ENCODE measurements at places on chromosomes 12 and 14.

DNA sequence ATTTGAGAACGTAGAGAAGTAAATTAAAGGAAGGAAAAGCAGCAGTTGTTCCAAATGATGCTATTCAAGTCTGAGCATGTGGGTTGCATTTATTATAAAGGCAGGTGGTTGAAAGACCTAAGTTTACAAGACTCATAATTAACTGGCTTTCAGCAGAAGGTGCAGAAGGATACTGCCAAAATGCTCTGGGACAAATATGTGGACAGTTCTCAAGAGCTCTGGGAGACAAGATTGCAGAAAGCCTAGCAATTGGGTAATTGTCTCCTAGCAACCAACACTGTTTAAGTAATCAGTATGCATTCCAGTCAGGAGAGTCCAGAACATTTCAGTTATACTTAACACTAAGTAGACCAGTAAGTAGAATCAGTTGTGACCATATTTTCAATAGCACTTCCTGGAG, 131.5 kb downstream of the GPR135 start:
- no peak for DNase-seq

GRCh38 chr12:39723831-39724230, 104.2 kb upstream of the ABCD2 start:
- no peak for DNase-seq

GRCh38 chr12:116638376-116638775, 79.2 kb downstream of the MAP1LC3B2 start:
- no peak for DNase-seq

- no peak for DNase-seq
Observed at GRCh38 chr12:10409392-10409791, at the start of gene KLRC4. Gene KLRC4 (minus strand): TSS chr12:10409757. CDS start chr12:10409575, 182 bp downstream.

- no peak for DNase-seq
Observed at GRCh38 chr14:76015668-76016067, 30.1 kb downstream of the IFT43 start.

- no peak for DNase-seq
Observed at GRCh38 chr14:97782871-97783414, 985.8 kb downstream of the VRK1 start.

GRCh38 chr12:51630256-51630880, 39.3 kb downstream of the SCN8A start:
- DNase-seq, result no peak

DNA sequence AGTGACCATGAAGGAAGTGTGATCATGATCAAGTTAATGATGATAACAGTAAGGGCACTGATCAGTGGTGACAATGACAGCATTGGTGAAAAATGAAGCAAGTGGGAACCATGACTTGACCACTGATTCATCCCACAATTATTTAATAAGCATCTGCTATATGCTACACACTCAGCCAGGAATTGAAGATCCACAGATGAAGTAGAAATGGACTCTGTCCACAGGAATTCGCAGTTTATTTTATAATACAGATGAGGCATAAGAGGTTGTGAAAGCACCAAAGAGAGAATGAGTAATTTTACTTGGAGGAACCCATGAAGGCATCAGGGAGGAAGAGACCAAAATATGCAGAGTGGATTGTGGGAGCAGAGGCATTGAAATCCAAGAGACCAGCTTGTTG, 33.8 kb upstream of the SMUG1 start:
- no peak for DNase-seq

GRCh38 chr14:92527721-92528120, 14.1 kb downstream of the RIN3 start:
- DNase-seq, result peak; percentile 21

DNA sequence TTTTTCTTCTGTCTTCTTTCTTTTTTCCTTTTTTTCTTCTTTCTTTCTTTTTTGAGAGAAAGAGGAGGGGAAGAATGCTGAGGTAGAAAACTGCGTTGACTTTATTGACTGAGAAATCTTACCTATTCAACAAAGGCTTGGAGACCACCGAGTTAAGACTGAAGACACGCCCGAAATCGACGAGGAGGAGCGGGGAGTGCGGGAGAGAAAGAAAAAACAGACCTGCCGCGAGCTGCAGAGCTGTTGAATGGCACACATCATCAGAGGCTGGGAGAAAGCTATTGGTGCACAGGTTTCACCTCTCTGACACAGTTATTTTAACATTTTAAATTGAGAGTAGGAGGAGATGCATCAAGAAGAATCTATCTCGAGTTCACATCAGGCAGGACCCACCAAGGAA, 5.1 kb downstream of the ASCL1 start:
- DNase-seq, result no peak

GRCh38 chr12:24738441-24738840, 210.5 kb downstream of the BCAT1 start:
- DNase-seq, result no peak

GRCh38 chr12:124617615-124618014, 50.2 kb upstream of the NCOR2 start:
- no peak for DNase-seq

GRCh38 chr12:59780605-59781135, 184.8 kb downstream of the SLC16A7 start:
- no peak for DNase-seq

DNA sequence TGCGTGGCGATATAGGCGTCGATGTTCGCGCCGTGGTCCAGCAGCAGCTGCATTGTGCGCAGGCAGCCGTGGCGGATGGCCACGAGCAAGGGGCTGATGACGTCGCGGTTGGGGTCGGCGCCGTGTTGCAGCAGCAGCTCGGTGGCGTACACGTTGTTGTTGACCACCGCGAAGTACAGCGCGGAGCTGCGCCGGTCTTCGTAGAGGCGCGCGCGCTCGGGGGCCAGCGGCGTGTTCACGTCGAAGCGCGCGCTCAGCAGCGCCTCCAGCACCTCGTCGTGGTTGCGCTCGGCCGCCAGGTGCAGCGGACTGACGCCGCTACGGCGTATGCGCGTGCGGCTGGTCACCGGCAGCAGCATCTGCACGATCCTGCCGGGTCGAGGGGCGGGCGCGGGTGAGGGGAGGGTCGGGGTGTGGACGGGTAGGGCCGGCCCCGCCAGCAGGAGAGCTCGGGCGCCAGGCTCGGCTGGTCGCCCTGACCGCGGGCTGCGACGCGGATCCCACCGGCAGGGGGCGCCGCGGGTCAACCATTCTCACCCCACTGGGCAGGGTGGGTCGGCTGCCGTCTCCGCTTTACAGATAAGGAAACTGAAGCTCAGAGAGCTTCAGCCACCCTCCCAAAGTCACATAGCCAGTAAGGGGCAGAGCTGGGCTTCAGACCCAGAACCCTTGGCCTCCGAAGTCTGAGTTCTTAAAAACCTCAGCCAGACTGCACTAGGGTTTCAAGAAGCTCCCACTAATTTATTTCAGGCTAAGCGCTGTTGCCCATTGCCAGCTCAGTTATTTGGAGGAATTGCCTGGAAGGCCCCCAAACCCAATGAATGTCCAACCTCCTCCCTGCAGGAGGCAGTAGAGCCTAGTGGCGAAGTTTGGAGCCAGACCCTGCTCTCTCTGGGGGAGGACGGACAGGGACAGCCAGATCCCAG, 12.4 kb downstream of the FAM181A start:
- DNase-seq, result peak; percentile 98

DNA sequence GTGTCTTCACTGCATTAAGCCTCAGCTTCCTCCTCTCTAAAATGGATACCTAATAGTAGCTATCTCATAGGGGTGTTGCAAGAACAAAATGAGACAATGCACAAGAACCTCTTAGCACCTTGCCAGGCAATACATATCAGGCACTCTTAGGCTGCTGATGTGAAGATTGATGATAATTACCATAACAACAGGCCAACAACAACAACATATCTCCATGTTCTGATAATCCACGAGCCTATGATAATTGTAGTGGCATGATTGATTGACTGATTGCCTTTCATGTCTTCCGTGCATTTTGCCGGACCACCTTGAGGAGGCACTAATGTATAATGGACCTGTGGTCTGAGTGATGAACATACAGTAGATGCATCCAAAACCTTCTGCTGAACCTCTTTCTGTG, 50.7 kb upstream of the WSCD2 start:
- no peak for DNase-seq

DNA sequence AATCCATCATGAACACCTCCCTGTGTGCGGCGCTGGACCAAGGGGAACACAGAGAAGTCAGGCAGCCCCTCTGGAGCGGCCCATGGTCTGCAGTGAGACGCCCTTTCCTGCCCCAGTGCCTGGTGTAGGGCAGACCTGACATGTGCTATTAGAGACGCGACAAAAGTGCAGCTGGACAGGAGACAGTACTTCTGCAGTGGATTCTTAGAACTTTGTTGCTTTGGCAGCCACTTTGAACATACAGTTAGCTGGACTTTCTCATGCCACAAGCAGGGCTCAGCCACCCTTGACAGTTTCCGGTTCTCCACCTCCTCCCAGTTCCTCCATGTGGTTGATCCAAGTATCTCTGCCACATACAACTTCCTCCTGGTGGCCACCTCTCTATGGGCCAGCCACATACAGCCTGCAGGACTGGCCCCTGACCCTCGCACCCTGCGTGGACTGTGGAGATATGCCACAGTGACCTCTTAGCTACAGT, 45.9 kb downstream of the LGMN start:
- no peak for DNase-seq

- no peak for DNase-seq
Observed at GRCh38 chr12:11555743-11556625, 93.5 kb upstream of the ETV6 start.

DNA sequence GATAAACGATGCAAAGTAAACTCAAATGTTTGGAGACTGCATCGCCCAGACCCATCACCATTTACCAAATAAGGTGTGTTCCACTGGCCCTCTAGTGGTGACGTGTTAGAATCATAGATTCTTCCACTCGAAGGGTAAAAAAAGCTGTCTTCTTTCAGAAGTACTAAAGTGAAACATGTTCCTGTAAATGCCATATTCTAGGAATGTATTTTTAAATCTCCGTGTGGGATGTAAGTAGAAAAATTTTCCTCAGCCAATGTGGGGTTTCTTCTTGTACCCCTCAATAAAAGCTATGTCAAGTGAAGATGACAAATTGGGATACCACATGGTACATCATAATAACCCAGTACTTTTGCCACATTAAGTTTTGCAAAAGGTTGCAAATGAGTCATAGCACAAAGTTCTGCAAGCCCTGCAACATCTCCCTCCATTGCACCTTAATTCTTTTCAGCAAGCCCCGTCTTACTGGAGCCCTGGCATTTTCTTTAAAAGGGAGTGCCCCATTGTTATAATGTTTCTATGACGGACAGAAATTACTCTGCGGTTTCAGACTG, 100.8 kb downstream of the CCER1 start:
- no peak for DNase-seq

- no peak for DNase-seq
Observed at GRCh38 chr14:53696217-53696965, 260.2 kb downstream of the BMP4 start.

DNA sequence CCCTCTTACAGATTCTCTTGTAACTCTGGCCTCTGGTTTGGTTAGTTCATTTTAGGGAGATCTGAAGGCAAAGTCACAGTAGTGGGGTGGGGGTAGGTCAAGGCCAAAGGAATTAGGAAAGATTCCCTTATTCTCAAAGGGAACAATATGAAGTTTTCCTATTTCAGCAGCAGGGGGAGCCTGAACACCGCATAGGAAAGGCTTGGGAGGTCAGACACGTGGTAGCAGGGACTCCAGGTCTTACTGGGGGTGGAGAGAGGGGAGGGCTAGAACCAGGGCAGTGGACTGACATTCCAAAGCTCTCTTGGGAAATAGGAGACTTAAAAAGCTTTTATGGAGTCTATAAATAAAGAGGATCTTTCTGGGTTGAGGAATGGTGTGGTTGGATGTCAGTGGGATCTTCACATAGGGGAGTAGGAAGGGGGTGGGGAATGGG, 1.3 kb downstream of the ZC3H10 start:
- no peak for DNase-seq

GRCh38 chr12:55724226-55724939, 4.2 kb downstream of the RDH5 start:
- DNase-seq, result peak; percentile 75

- DNase-seq, result no peak
Observed at GRCh38 chr12:88267630-88268029, 125.5 kb downstream of the TMTC3 start.

DNA sequence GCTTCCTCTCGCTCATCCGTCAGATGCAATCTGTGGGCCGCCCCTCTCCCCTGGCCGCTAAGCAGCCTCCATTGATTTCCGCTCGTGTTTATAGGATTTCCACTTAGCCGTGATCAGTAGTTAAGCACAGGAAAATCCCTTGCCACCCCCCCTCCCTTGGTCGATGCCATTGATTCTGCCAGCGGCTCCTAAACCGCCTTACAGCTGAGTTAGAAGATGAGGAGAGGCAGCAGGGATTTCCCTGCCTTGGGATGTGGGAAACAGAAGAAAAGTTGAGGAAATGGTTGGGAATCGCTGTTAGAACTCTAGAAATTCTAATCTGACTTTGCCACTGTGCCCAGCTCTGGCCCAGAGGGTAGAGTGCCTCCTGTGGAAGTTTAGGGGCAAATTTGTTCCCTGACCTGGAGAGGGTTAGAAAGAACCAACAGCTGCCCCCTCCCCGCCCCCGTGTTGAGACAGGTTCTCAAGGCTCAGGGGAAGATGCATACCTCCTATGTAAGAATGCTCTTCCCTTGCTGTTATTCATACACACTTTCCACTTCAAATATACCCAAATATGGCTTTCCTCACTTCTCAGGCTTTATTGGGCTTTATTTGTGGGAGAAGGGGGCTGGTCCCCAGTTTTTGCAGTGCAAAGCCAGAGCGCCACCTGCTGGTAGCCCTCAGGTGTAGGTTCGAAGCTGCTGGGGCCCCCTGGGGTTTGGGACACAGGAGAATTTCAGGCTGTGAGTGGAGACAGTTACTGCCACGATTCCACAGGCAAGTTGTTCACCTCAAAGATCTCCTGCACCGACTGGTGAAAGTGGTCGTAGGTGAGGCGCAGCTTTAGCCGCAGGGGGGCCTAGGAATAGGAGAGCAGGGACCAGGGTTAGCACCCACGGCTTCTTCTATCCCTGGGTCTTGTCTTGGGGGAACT, 3.2 kb downstream of the THTPA start:
- DNase-seq, result peak; percentile 78

- no peak for DNase-seq
Observed at GRCh38 chr12:23855813-23856212, 93.7 kb downstream of the SOX5 start.

- peak; percentile 77 for DNase-seq
Observed at GRCh38 chr14:89417465-89418225, 612 bp upstream of the FOXN3 start.

GRCh38 chr14:106507354-106507753, 981.0 kb downstream of the TMEM121 start:
- no peak for DNase-seq

DNA sequence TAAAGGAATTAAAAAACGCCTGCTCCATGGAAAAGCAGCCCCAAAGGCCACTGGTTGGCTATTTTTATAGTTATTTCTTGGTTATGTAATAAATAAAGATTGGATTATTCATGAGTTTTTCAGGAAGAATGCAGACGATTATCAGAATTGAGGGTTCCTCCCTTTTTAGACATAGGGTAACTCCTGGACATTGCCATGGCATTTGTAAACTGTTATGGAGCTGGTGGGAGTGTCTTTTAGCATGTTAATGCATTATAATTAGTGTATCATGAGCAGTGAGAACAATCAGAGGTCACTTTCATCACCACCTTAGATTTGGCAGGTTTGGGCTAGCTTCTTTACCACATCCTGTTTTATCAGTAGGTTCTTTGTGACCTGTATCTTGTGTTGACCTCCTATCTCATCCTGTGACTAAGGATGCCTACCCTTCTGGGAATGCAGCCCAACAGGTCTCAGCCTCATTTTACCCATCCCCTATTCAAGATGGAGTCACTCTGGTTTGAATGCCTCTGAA, 728.7 kb downstream of the GALC start:
- DNase-seq, result no peak

Data from activated naive CD8-positive, alpha-beta T cell treated with anti-CD3 and anti-CD28 coated beads, Interleukin-2, amount 10 ng/mL, durations not matched to agents 7 days and 5 days (primary cell).